Activated T-cell treated with anti-CD3 and anti-CD28 coated beads, Interleukin-2, amount 50 U/mL, for 1 hour (primary cell): ENCODE measurements at places on chromosomes 4 and X.
A peak's percentile ranks its signal among the peaks of the same experiment; 100 is the strongest.

GRCh38 chr4:15965325-15965724 is 2.4 kb upstream of the FGFBP2 start:
- DNase-seq, result no peak

DNA sequence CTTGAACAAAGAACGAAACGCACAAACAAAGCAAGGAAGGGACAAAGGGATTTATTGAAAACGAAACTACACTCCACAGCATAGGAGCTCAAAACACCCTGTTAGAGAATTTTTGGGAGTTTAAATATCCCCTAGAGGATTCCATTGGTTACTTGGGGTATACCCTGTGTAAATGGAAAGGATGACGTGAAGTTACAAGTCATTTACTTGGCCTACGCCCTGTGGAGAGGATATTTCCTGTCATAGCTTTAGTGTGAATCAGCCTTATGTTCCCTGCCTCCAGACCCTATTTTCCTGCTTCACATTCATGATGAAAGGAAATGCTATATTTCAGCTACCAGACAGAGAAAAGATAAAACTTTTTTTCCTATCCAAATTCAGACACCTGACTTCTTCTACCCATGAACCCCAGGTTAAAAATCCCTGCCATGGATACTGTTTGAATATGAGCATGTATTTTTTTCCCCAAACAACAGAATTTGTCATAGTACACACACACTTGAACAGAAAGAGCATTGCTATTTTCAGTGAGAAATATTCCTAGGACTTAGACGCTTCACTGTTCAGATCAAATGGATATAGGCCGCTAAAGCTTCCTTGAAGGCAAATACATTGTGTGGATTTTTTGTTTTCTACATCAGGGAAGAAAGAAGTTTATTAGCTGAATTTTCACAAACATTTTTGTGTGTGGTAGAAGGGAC is 20.4 kb downstream of the PIN4 start:
- DNase-seq, result no peak

GRCh38 chr4:106615961-106616360 is 247.4 kb upstream of the GIMD1 start:
- no peak for DNase-seq

- peak; percentile 93 for DNase-seq
These were observed at the start of gene RPL34 for GRCh38 chr4:108620101-108620932. Gene RPL34, plus strand, starts transcription at chr4:108620576. Its CDS starts 1,384 bp downstream, at chr4:108621960.

DNA sequence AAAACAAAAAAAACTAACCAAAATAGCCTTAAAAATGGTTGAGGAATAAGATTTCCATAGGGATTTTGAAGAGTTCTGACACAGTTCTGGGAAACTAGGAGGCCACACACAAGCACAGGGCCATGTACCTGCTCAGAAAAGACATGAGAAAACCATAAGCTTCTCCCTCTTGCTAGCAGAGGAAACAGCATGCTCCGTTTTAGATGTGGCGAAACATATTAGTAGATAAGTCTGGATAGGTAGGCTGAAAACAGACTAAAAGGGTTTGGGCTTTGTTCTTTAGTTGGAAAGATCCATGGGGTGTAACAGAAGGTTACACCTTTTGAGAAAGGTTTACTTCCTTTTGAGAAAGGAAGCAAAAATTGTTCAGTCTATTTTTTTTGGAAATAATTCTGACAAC is 10.9 kb downstream of the VSIG4 start:
- no peak for DNase-seq

DNA sequence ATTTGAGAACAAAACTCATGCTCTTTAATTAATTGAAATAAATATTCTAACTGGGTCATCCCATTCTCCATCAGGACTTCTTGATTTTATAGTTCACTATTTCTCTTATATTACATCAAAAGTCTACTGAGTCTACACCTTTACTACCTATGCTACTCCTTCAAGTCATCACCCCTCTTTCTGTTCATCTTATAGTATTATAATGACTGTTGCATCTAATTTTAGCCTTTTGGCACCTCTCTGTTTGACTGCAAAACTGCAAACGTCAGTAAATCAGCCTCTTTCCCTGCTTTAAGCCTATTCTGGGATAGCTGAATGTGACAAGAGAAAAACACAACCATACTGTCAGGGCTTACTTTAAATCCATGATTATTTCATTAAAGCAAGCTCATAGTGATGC is 639.1 kb downstream of the GABRG1 start:
- DNase-seq, result no peak

DNA sequence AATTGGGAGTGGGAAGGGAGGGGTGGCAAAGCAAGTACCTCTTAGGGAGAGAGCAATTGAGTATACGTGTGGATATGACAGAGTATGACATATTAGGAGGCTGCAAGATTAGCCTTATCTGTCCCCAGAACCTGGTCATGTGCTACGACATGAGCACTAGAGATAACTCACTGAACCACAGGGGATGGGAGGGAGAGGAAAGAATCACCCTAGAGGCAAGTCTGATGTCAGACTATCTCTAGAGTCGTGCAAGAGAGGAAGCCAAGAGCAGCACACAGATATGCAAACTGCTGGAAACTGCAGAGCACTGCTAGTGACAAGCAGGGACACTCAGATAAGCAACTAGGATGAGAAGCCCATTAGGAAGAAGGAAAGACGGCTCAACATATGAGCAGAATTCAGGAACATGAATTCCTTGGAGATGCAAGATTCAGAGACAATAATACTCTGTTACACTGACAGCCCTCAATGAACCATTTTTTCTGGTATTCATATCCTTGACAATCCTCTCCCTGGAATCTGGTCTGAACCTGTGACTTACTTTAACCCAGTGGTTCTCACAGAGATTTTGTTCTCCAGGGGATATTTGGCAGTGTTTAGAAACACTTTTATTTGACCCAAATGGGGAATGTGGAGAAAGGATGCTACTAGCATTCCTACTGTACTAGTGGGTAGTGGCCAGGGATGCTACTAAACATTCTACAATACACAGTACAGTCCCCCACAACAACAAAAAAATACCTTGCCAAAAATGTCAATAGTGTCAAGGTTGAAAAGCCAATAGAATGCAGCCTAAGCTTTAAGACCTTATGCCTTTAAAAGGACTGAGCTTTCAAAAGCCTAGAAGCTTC is 84.0 kb upstream of the BMP2K start:
- DNase-seq, result no peak
